ENCODE measurements at places on chromosomes 16 and 17. TPM values are rescaled to one million over a fixed set of nuclear protein-coding genes. Genes with fewer than 3 reads are reported as not detected.

TAC4 gene
- not detected for total RNA-seq

CES5A gene
- total RNA-seq: not detected

FBXO39 gene
- total RNA-seq: not detected

TBC1D26 gene
- not detected for total RNA-seq

TP53TG3F gene
- not detected for total RNA-seq

FBXL16 gene
- total RNA-seq: 2.9 TPM

FZD2 gene
- total RNA-seq: 8.8 TPM

CEP295NL gene
- total RNA-seq: 0.49 TPM

RPL19 gene
- total RNA-seq: 2,630 TPM

MYCBPAP gene
- not detected for total RNA-seq

SLC38A8 gene
- not detected for total RNA-seq

SDK2 gene
- total RNA-seq: not detected

C17orf67 gene
- total RNA-seq: 0.16 TPM

CXCL16 gene
- total RNA-seq: 1.6 TPM

CMTM1 gene
- total RNA-seq: not detected

CRHR1 gene
- total RNA-seq: not detected

SKA2 gene
- 37.4 TPM for total RNA-seq

RASD1 gene
- 10.8 TPM for total RNA-seq

ABCC3 gene
- total RNA-seq: 26.1 TPM

SCNN1B gene
- not detected for total RNA-seq

CTDNEP1 gene
- total RNA-seq: 66.3 TPM

SLC47A2 gene
- not detected for total RNA-seq

HOXB7 gene
- not detected for total RNA-seq

KRT12 gene
- total RNA-seq: not detected

ERCC4 gene
- 5.8 TPM for total RNA-seq

DNAI2 gene
- total RNA-seq: not detected

SMIM36 gene
- total RNA-seq: not detected

CCL4 gene
- not detected for total RNA-seq

KRT24 gene
- total RNA-seq: not detected

RPS6KB1 gene
- total RNA-seq: 14.3 TPM

MKS1 gene
- total RNA-seq: 13.4 TPM

KPNA2 gene
- total RNA-seq: 105 TPM

SHISA6 gene
- total RNA-seq: not detected

SMIM22 gene
- not detected for total RNA-seq

CCL7 gene
- 3.4 TPM for total RNA-seq

QPRT gene
- total RNA-seq: 1.3 TPM

CSH1 gene
- total RNA-seq: not detected

ABCC11 gene
- not detected for total RNA-seq

KRT27 gene
- total RNA-seq: not detected

RARA gene
- 63.9 TPM for total RNA-seq

PLA2G10 gene
- total RNA-seq: not detected

TBC1D3C gene
- 0.54 TPM for total RNA-seq

MRPL58 gene
- 29.5 TPM for total RNA-seq

UTS2R gene
- total RNA-seq: not detected

PLK1 gene
- 13.5 TPM for total RNA-seq

KRTAP4-6 gene
- total RNA-seq: not detected

SPHK1 gene
- total RNA-seq: 52.3 TPM

KRT15 gene
- not detected for total RNA-seq

GNAO1 gene
- not detected for total RNA-seq

PABPN1L gene
- total RNA-seq: not detected

TBKBP1 gene
- 25.1 TPM for total RNA-seq

INCA1 gene
- not detected for total RNA-seq

All from cardiac atrium fibroblast (primary cell).